ENCODE measurements at places on chromosomes 5 and 9.

DNA sequence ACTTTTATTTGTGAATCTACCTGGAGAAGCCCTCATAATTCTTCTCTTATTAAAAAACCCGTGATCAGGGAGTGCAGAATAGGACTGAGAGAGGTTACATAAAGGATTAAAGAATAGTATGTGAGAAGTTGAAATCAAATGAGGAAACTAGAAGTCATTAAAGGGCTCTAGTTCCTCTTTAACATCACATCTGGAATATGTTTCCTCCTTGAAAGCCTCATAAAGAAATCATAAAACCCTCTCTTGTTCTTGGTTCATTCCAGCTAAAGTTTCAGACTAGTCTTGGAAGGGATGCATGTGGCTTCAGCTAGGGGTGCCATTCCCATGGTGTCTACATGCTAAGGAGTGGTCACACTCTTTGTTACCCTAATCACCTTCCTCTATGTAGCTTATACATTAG lies 5.7 kb upstream of the C5orf46 start:
- DNase-seq, result no peak

DNA sequence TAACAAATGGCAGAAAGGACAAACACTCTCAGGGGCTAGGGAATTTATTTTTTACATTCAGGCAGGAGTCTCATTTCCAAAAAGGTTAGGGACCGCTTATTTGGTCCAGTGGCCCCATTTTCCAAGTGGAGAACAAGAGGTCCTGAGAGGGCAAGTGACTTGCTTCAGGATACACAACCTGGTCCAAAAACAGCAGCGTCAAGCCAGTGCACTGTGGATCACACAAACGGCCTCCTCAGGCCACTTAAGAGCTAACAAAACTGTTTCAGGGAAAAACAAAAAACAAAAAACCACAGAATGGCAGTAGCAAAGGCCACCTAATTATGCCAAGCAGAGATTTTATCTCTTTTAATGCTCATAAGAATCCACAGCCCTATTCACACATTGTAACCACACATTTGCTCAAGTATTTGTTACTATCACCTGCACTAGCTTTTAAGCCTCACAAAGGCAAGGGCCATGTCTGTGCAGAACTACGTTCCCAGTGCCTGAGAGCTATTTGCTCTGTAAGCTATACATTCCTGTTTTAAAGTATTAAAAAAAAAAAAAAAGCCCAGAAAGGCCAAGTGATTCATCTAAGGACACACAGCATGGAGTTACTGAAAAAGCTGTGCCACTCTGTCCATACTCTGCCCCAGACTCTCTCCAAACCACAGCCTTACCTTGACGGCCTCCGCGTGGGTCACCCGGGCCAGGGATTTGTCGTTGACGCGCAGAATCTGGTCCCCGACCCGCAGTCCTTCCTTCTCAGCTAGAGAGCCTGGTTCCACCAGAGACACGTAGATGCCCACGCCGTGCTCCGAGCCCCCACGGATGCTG lies 1.5 kb downstream of the WHRN start:
- no peak for DNase-seq

- no peak for DNase-seq
Measured at GRCh38 chr9:69193685-69194032, 19.6 kb downstream of the TJP2 start.

- DNase-seq, result no peak
Measured at GRCh38 chr9:35738186-35738585, 5.7 kb downstream of the CREB3 start.

Data from NCI-H2029 (cell line).